ENCODE measurements at places on chromosomes 5 and 9.

DNA sequence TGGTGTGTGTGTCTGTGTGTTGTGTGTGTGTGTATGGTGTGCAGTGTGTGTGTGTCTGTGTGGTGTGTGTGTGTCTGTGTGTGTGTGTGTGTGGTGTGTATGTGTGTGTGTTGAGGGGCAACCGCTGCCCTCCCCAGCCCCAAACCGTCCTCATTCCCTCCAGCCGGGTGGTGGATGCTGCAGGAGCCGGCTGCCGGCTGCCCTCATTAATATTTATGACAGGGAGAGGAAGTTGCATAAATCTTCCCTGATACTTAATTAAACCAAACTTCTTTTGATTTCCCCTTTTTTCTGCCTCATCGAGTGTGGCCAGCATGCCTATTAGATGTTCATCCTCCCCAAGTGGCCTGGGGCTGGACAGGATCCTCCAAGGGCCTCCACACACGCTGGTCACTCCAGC lies 121.4 kb upstream of the MVB12B start:
- DNase-seq = no peak

- DNase-seq = no peak
Measured at GRCh38 chr5:16392718-16393117, 72.9 kb downstream of the ZNF622 start.

DNA sequence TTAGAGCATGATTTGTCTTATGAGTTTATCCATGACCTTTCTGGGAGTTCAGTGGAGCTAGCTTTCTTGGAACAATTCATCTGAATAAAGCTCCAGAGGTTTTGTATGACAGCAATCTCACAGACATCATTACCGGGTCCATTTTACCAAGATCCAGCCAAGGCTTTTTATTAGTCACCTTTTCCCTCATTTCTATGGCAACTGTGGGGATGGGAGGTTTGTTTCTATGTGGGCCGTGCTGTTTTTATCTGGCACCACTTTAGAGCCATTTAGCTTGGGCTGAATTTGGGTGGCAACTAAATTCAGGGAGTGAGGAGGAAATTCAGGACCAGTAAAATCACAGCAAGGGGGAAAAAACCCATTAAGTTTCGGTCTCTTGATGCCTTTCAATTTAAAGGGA lies 245.7 kb downstream of the NSG2 start:
- no peak for DNase-seq

DNA sequence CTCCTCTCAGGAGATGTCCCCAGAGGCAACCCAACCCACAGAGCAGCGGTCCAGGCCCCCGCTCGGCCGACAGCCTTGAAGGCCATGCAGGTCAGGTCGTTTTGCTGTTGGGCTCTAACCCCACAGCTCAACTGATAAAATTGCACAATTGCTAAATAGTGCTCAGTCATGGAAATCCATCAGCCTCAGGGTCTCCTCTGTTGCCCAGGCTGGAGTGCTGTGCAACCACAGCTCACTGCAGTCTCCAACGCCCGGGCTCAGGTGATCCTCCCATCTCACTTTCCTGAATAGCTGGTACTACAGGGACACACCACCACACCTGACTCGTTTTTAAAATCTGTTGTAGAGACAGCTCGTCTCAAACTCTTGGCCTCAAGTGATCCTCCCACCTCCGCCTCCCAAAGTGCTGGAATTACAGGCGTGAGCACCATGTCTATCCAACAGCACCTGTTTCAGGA lies 18.3 kb downstream of the BRD3OS start:
- DNase-seq = no peak

GRCh38 chr5:176693477-176693851 lies 46.2 kb downstream of the TSPAN17 start:
- no peak for DNase-seq

GRCh38 chr9:97057651-97058050 lies 18.7 kb upstream of the CTSV start:
- DNase-seq = no peak

DNA sequence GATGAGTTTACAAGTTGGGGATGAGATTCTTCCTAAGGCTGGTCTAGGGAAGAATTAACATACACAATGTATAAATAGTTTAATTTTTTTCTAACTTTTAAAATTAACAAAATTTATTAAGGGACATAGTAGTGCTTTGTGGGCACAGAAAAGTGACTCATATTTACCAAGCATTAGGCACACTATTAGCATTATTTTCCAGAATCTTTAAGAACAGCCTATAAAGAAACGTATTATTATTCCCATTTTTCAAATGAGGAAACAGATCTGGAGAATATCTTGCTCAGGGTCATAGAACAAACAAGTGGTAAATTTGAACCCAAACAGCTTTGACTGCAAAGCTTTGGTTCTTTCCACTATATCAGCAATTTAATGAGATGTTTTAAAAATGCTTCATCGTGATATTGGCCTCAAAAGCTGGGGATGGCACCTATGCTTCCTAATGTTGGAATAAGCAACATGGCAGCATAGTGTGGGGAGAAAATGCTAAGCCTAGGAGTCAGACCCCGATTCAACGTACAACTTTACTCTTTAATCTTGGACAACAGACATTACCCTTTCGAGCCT lies 55.9 kb downstream of the ABCA1 start:
- no peak for DNase-seq

GRCh38 chr5:57777174-57777581 lies 294.6 kb upstream of the ACTBL2 start:
- no peak for DNase-seq

DNA sequence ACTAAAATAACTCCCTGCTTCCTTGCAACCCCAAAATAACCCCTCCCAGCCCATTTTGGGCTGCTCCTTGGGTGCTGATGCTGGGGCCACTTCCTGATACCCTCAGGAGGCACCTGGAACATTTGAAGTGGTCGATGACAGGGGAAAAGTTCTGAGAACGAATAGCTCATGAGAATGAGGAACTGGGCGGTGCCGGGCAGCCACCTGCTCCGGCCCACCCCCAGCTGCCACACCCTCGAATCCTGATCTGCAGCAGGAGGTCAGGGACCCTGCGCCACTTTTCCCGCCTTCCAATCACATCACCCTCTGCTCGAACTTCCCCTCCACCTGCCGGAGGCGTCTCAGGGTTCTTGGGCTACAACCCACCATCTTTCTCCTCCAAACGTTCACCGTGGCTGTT lies 19.7 kb downstream of the HRH2 start:
- DNase-seq = no peak

DNA sequence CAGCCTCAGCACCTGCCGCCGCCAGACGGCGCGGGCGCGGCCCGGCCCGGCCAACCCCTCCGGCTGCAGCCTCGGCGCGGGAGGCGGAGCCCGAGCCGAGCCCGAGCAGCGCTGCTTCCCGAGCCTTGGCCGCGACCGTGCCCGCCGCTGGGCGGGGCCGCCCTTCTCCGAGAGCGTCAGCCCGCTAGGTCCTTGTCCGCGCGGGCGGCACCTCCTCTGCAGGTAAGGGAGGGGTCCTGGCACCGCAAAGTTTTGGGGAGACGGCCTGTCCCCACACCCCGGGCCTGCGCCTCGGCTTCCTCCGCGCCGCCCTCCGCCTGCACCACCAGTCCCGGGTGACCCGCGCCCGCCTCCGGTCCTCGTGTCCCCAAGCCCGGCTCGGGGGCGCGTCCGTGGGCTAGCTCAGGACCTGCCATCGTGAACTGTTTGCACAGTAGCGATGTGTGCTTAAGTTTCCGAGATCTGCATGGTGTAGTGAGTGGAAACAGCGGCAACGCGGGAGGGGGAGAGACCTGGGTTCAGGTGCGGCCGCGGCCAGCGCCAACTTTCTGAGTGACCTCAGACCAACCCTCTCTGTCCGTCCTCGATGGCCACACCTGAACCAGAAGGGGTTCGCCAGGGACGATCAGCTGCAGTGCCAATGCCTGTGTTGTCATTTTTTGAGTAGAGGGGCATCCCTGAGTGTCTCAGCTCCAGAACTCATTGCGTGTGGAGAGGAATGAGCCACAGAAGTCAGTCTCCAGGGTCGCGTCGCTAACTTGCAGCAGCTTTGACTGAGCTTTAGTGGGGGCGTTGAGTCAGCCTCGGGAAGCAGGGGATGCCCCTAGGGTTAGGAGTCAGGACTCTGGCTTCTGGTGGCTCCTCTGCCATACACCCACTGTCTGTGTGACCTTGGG lies at the start of gene FRMPD1:
Gene FRMPD1 (plus strand): TSS at position 82 of the 896 bp plus-strand sequence. CDS start 41,688 bp downstream, outside the sequence.
- DNase-seq = peak; percentile 54

GRCh38 chr9:89036891-89037290 lies 45.6 kb downstream of the S1PR3 start:
- no peak for DNase-seq

DNA sequence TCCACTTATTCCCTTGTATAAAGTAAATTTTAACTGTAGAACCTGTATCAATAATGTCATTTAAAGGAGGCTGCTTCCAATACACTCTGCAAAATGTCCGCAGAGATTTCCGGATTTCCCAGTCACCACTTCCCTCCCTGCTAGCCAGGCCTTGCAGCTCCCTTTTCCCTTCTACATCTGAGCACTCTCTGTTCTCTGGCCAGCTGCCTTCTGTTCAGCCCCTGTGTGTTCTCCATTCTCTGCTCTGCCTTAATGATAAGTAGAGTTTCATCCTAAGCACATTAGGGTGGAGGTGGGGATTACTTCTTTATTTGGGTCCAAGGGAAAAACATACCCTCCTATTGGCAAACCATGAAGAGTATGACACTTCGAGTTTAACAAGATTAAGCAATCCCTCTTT lies 719.6 kb upstream of the WWC1 start:
- no peak for DNase-seq

DNA sequence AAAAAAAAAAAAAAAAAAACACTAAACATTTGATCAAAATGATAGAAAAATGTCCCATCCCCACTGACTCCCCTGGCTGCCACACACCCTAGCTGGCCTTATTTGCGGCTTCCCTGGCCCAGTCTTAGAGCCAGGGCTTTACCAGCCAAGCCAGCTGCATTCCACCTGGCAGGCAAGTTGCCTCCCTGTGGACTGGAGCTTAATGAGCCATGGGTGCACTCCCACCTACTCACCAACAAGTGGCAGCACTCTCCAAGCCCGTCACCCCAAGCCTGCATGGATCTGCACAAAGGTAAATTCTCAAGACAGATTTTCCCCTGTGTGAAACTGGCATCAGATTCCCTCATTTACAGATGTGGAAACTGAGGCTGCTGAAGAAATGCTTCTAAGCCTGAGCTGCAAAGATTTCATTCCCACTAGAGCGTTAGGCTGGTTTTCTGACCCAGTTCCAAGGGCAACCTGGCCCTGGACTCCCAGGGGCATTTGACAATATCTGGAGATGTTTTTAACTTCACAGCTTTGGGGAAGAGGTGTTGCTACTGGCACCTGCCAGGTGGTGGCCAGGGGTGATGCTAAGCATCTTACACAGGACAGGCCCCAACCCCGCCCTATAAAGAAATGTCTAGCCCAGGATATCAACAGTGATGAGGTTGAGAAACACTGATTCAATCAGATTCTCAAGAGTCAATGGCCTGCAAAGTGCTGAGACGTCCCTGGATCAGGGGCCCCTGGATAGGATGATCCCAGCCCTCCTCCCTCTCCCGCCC lies 21.9 kb upstream of the VDAC1 start:
- no peak for DNase-seq
